ENCODE measurements at places on chromosomes 4 and X.

DNA sequence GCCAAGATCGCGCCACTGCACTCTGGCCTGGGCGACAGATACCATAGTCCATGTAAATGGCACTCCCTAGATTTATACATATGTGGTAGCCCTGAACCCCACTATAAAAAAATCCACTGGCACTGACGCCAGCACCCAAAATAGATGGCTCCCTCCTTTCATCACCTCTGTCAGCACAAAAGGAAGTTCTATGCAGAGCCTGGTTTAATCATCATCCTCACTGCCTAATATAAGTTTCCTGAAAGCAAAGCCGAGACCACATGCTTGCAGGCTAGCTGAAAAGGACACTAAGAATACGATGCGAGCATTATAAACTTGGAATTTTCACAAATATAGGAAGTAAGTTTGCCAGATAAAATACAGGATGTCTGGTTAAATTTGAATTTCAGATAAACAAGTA is 27.5 kb upstream of the DOCK11 start:
- no peak overlapping the region for H3K27ac ChIP-seq
- H3K27me3 ChIP-seq = no peaks in the 10 kb centered on the region
- no peak overlapping the region for H3K4me3 ChIP-seq
- H3K36me3 ChIP-seq = no peaks in the 10 kb centered on the region

DNA sequence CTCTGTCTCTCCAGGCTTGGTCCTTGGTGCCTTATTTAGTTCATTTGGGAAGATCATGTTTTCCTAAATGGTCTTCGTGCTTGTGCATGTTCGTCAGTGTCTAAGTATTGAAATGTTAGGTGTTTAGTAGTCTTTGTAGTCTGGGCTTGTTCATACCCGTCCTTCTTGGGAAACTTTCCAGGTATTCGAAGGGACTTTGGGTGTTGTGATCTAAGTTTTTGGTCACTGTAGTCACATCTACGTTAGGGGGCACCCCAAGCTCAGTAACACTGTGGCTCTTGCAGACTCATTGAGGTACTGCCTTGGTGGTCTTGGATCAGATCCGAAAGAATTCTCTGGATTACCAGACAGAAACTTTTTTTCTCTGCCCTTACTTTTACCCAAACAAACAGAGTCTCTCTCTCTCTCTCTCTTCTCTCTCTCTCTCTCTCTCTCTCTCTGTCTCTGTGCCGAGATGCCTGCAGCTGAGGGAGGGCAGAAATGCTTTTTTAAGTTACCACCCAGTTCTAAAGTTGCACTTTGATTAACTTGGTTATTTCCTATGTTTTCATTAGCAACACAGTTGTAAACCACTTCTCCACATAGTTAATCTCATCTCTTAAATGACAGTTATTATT is 67.6 kb upstream of the SLC7A3 start:
- no peak for DNase-seq
- no peaks in the 10 kb centered on the region for H3K27me3 ChIP-seq
- no peaks in the 10 kb centered on the region for H3K36me3 ChIP-seq

DNA sequence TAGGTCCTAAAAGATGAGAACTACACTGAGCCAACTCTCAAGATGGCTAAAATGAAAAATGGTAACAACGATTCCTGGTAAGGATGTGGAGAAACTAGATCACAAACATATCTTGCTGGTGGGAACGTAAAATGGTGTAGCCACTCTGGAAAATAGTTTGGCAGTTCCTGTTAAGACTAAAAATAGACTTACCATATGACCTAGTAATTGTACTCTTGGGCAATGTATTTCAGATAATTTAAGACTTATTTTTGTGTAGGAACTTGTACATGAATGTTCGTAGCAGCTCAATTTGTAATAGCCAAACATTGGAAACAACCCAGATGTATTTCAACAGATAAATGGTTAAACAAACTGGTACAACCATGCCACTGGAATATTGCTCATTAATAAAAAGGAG is 106.2 kb downstream of the HDAC8 start:
- no peaks in the 10 kb centered on the region for H3K36me3 ChIP-seq
- H3K4me1 ChIP-seq = no peaks in the 10 kb centered on the region
- H3K27ac ChIP-seq = no peak overlapping the region
- H3K4me3 ChIP-seq = no peak overlapping the region
- no peaks in the 10 kb centered on the region for H3K27me3 ChIP-seq

GRCh38 chr4:84312426-84313012 is 186.6 kb downstream of the NKX6-1 start:
- DNase-seq = no peak
- no peaks in the 10 kb centered on the region for H3K4me1 ChIP-seq
- H3K4me3 ChIP-seq = no peak overlapping the region
- no peak overlapping the region for H3K27ac ChIP-seq
- no peaks in the 10 kb centered on the region for H3K27me3 ChIP-seq
- no peaks in the 10 kb centered on the region for H3K36me3 ChIP-seq

- no peaks in the 10 kb centered on the region for H3K36me3 ChIP-seq
- H3K27ac ChIP-seq = no peak overlapping the region
- no peaks in the 10 kb centered on the region for H3K27me3 ChIP-seq
- H3K4me1 ChIP-seq = no peaks in the 10 kb centered on the region
- H3K4me3 ChIP-seq = no peak overlapping the region
These were observed 119.3 kb downstream of the CRLF2 start for GRCh38 chrX:1093121-1093520.

Measured in thoracic aorta (tissue), 2 donors.